ENCODE measurements at places on chromosomes 5 and 9. TPM values are rescaled to one million over a fixed set of nuclear protein-coding genes. Genes with fewer than 3 reads are reported as not detected.

- no peak for DNase-seq
These were observed 58.1 kb downstream of the ALDH7A1 start for GRCh38 chr5:126536874-126537273.

DNA sequence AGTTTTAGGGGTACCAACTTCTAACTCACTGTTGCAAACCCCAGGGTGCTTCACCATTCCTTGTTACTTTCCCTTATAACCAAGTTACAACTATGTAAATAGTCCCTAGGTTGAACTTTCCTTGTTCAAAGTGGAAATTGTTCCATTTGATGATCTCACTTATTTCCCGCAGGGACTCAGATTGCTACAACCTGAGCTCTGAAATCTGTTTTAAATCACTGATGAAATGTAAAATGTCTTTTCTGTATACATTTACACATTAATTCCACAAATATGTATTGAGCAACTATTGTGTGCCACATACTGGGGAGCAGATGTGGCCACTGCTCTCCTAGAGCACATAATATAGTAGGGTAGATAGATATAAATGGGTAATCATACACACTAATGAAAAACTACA, 69.1 kb upstream of the TARS1 start:
- DNase-seq, result no peak

DNA sequence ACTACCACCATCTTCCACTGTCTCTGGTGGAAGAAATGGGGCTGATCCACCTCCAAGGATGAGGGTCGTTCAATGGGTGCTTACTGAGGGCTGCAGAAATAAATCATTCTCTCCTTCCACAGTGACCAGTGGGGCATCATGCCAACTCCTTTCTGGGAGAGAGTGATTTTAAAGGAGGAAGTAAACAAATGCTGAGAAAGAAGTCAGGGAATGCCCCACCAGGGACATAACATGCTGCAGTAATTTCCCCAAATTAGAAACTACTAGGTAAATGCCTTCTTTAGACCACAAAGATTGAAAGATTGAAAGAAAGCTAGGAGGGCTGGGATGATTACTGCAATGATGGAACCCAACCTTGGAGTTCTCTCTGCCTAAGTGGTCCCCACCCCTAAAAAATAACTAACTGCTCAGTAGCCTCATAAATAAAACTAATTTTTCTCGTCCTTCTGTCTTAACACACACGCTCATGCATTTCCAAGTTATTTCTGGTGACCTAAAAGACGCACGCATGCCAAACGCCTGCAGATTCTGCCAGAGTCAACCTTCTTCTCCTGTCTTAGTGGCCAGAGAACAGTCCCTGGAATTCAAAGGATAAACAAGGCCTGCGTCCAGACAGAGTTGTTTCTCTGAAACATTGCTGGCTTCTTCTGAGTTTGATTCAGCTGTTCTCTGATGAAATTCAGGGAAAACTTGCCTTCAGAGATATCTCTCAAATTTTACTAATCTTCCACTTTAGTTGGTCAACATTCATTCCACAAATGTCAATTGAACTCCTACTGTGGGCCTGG, 250.0 kb downstream of the NR3C1 start:
- no peak for DNase-seq

The GRXCR2 gene
- not detected for total RNA-seq

The C6 gene
- total RNA-seq, result 0.51 TPM

The PCDHGA6 gene
- 0.11 TPM for total RNA-seq

All from K562 (cell line).